ENCODE measurements at places on chromosomes 13 and 19. TPM values are rescaled to one million over a fixed set of nuclear protein-coding genes. Genes with fewer than 3 reads are reported as not detected.

The F10 gene
- not detected for total RNA-seq

- no peak for DNase-seq
Observed at GRCh38 chr19:42697884-42698283, 42.4 kb downstream of the PSG3 start.

- no peak for DNase-seq
Observed at GRCh38 chr19:1225440-1226226, 12.2 kb downstream of the CBARP start.

- no peak for DNase-seq
Observed at GRCh38 chr13:71368336-71368735, 498.7 kb downstream of the DACH1 start.

The KLK12 gene
- total RNA-seq, result not detected

GRCh38 chr19:13228561-13228960 is 78.3 kb downstream of the IER2 start:
- no peak for DNase-seq

DNA sequence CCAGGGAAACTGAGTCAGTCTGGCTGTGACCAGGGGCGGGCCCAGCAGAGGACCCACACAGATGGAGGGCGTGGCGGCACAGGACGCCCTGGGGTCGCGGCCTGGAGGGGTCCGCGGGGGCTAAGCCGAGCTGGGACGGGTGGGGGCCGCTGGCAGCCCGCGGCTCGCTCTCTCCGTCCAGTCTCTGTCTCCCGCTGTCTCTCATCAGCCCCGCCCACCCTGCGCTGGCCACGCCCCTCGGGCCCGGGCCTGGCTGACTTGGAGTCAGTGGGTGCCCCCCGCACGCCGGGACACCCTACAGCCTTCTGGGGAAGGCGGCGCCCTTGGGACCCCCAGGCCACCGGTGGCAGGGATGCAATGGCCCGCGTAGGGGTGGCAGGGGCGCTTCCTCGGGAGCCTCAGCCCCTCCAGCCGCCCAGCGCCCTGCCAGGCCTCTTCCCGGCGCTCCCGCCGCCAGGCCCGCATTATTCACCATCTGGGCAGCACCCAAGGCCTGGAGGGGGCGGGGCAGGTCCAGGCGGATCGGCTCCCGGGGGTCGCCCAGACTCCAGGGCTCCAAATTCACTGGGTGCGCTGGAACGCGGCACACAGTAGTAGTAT is at the start of gene TBXA2R:
TBXA2R (minus strand) TSS at position 186 of the 600 bp plus-strand sequence. CDS start 6,241 bp downstream, outside the sequence.
- peak; percentile 39 for DNase-seq

DNA sequence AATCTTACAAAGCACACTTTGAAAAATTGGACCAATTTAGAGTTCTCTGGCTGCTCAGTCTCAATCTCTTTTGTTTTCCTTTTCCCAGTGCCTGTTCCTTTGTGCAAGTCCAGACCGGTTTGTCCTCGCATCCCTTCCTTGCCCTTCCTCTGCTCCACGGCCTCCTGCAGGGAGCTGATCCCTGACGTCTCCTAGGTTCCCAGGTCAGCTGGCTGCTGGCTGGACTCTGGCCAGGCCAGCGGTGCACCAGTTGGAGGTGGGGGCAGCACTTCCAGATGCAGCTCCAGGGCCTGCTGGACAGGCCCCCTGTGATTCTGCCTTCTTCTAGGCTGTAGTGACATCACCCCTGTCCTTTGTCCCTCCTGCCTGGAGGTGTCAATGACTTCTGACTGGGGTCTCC is 44.0 kb upstream of the KPNA3 start:
- DNase-seq, result no peak

The CALR3 gene
- total RNA-seq, result not detected

The LCP1 gene
- total RNA-seq, result 276 TPM

GRCh38 chr19:19510432-19510831 is 4.9 kb downstream of the TSSK6 start:
- no peak for DNase-seq

The SIGLECL1 gene
- total RNA-seq, result not detected

DNA sequence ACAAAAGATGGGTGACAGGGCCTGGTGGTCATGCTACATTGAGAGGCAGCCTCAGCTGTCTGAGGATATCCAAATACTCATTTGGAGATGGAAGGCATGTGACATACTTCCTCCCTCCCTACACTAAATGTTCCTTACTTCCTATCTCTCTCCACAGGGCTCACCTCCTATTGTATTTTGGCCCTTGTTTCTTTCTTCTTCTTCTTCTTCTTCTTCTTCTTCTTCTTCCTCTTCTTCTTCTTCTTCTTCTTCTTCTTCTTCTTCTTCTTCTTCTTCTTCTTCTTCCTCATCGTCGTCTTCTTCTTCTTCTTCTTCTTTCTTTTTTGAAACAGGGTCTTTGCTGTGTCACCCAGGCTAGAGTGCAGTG is 71.8 kb upstream of the POMP start:
- no peak for DNase-seq

DNA sequence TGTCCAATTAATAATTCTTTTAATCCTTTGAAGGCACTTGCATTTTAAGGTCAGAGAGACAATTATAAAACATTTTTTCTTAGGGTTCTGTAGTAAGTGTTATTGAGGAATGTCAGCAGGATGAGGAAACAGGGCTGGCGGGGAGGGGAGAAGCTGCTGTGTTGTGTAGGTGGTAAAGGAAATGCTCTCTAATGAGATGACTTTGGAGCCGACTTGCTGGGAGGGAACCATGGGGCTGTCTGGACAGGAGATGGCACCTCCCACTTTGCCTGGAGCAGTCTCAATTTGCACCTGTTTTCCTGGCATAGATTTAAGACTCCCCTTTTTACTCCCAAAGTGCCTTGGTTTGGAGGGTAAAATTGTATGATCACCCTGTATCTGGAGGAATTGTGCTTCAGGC is 230.4 kb downstream of the ATP8A2 start:
- DNase-seq, result no peak

- no peak for DNase-seq
Observed at GRCh38 chr19:48186541-48186991, 16.1 kb downstream of the ZSWIM9 start.

GRCh38 chr13:92825938-92826596 is 400.5 kb upstream of the GPC6 start:
- no peak for DNase-seq

The CBY2 gene
- total RNA-seq, result not detected

DNA sequence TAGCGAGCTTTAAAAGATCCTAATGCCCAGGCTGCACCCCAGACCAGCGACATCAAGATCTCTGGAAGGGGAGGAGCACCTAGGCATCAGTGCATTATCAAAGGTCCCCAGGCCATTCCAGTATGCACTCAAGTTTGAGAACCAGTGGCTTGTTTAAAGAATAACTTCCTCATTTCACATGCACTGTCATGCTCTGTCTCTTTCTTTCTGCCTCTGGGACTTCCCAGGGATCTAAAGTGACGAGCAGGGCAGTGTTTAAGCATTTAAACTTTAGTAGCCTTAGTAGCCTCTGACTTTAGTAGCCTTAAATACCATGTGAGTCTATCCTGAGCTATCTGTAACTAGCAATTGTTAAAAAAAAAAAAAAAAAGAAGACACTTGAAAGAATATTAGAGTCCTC is 8.9 kb upstream of the FARP1 start:
- no peak for DNase-seq

The SBSN gene
- not detected for total RNA-seq

DNA sequence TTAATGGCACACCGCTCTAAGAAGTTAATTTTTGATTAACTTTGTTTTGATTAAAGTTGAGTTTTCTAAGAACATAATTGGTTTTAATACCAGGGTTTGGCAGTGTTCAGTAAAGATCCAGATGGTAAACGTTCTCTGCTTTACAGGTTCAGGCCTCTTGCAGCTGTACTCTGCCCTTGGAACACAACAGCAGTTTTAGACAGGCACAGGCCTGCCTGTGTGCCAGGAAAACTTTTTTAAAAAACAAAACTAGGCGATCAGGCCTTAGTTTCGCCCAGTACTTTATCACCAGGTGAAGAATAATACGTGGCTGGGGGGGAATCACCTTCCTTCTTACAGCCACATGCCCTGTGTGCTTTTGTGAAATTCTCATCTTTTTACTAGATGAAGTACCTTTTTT is 38.0 kb upstream of the TEX29 start:
- DNase-seq, result no peak

The NOVA2 gene
- not detected for total RNA-seq

The SLC25A41 gene
- total RNA-seq, result 0.30 TPM

- DNase-seq, result no peak
Observed at GRCh38 chr13:93951108-93951507, 528.4 kb downstream of the DCT start.

The PLIN5 gene
- total RNA-seq, result 0.93 TPM

- DNase-seq, result no peak
Observed at GRCh38 chr13:90293793-90294361, 1053.6 kb upstream of the MIR17HG start.

GRCh38 chr19:10388957-10389356 is 8.6 kb upstream of the TYK2 start:
- DNase-seq, result peak; percentile 79

The IQCN gene
- 18.7 TPM for total RNA-seq

The C19orf38 gene
- 2.1 TPM for total RNA-seq

GRCh38 chr13:98529171-98529570 is 47.7 kb downstream of the STK24 start:
- DNase-seq, result no peak

GRCh38 chr19:42468273-42468796 is 25.6 kb upstream of the CXCL17 start:
- DNase-seq, result no peak

The LYL1 gene
- 1.9 TPM for total RNA-seq

GRCh38 chr13:33518452-33518851 is 232.9 kb upstream of the STARD13 start:
- DNase-seq, result no peak

GRCh38 chr19:30431591-30431990 is 59.4 kb downstream of the ZNF536 start:
- no peak for DNase-seq

- no peak for DNase-seq
Observed at GRCh38 chr19:55498246-55498840, 10.1 kb downstream of the SSC5D start.

DNA sequence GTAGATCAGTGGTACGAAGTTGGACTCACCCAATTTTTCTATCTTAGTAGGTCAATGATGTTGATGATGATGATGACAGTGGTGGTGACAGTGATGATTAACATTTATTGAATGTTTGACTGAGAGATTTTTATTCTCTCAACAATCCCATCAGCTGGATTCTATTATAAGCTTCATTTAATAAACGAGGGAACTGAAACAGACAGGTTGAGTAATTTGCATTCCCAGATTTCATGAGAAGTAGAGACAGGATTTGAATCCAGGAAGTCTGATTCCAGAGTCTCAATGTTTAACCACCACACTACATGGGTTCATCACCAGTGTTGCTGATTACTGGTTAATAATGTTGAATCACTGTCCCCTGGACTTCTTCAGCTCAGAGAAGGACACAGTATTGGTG is 168.9 kb downstream of the FLT1 start:
- no peak for DNase-seq

- no peak for DNase-seq
Observed at GRCh38 chr13:65582160-65582559, 1648.0 kb downstream of the PCDH9 start.

GRCh38 chr13:66427458-66427861 is 802.7 kb downstream of the PCDH9 start:
- no peak for DNase-seq

- DNase-seq, result no peak
Observed at GRCh38 chr19:1324806-1325567, 39.3 kb downstream of the EFNA2 start.

DNA sequence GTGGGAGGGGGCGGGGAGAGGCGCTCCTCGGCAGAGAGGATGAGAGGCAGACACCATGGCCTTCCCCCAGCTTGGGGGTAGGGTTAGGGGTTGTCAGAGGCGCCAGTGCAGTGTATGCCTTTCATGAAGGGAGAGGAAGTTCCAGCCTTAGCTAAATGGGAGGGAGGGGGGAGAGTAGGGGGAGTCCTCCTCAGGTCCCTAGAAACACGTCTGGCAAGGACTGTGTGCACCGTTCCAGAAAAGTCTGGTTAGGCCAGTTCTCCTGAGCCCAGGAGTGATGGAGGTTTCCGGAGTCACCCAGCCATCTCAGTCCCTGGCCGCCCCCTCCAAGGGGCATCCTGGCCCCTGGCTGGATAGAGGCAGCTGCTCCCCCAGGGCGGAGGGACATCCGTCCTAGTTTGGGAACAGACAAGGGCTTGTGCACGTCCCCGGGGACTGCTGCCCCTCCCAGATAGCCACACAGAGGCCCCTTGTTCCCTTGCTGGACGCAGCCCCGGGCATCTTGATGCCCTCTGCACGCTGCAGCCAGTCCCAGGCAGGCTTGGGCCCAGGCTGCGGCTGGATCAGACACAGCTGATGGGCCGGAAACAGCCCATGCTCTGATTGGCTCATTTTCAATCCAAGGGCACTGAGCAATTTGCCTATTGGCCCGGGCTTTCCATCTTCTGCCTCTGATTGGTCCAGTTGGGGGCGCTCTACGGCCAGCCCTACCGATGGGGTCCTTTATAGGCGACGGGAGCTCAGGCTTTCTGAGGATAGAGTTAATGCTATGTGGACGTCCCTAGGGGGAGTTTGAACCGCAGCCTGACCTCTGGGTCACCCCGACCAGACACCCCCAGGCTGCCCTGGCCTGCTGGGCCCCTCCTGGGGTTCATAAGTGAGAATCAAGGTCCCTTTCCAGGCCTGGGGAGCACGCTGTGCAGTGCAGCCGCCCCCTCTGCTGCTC is 3.8 kb downstream of the S1PR2 start:
- DNase-seq, result no peak

- no peak for DNase-seq
Observed at GRCh38 chr19:8631425-8631819, 989 bp downstream of the NFILZ start.

GRCh38 chr13:109151696-109152095 is 522.3 kb downstream of the MYO16 start:
- DNase-seq, result no peak

The FCAR gene
- 1.4 TPM for total RNA-seq

GRCh38 chr13:102693250-102693649 is 1.6 kb downstream of the METTL21C start:
- no peak for DNase-seq

DNA sequence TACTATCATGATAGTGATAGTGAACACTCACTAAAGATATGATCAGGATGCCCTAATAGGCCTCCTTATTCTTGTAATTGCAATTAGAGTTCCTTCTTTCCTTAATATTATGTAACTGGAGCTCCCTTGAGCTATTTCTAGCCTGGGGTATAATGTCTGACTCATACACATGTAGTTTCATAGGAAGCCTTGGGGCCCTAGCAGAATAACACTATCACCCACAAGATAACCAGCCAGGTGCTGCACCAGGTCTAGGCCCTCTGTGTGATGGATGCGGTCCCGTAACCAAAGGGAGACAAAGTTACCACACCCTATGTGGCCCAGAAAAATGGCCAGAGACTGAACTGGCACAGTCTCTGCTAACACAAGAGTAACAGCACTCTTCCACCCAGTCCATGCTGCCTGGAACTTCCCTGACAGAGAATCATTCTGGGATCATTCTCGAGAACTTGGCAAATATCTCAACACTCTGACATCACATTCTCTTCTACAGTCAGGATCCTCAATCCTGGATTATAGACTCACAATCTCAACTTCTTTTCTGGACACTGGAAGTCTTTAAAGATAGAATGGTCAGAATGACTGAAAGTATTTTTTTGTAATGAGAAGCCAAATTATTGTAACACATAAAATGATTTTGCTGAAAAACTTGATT is 32.6 kb upstream of the IGFL4 start:
- DNase-seq, result no peak
